ENCODE measurements at places on chromosomes 5 and 9.

DNA sequence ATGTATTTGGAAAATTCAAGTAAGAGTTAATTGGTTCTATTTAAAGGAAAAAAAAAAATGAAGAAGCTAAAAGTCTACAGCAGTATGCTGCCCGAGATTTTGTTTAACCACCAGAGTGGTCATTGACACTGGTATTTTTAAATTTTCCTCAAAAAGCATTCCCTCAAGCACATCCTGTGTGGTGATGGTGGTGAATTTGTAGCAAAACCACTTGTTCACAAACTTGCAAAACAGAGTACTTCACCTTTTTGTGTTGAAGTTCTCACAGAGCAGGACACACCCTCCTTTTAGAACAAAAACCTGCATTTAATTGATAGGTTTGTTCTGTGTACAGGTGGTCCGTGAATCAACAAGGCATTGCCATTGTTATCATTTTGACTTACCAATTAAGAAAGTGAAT, 374.2 kb downstream of the EFNA5 start:
- DNase-seq = no peak

- DNase-seq = no peak
Observed at GRCh38 chr5:63011158-63011557, 432.5 kb downstream of the LRRC70 start.

GRCh38 chr9:113526841-113527240, 63.3 kb downstream of the RGS3 start:
- no peak for DNase-seq

DNA sequence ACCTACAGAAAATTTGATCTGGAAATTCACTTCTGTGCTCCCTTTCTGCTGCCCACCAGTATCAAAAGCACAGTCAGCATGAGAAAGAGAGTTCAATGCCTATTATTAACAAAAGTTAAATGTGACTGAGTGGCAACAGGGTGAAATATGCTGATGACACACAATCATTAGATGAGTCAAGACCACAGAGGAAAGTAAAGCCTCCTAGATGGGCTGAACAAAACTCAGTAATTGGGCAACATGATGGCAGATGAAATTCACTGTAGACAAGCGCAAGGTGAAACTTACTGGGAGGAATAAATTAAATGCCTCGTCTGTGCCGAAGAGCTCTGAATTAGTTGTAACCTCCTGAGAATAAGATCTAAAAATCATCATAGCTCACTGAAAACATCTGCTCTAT, 752.8 kb downstream of the IRX1 start:
- DNase-seq = no peak

DNA sequence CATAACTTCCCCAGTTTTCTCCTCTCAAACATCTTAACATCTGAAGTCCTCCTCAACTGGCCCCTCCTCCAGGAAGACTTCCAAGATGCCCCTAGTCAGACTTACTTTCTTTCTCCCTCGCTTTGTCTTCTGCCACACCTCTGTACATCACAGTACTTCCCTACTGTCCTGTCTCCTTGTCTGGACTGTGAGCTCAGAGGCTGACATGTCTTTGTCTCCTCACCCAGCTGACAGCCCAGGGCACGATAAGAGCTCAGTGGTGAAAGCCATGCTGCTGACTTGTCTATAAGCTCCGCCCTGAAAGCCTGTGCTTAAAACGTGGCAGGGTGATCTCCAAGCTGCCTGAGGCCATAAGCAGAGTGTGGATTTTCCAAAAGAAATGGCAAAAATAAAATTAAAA, 33.0 kb upstream of the SLC25A51 start:
- no peak for DNase-seq

DNA sequence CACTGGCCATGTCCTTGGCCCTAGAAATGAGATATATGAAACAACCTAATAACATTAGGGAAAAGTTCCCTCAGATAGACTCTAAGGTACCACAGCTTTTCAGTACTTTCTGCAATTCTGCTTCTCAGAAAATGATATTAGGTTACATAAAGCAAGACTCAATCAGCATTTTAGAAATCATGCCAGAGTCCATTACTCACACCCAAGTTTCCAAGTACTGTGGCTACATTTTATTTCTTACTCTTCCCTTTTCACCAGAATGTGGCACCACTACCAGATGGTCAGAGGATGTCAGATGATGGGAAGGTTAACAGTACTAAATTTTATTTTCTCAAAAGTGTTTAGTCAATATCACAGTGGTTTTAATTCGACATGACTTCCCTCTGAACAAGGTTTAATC, 217.2 kb downstream of the MLLT3 start:
- DNase-seq = no peak

DNA sequence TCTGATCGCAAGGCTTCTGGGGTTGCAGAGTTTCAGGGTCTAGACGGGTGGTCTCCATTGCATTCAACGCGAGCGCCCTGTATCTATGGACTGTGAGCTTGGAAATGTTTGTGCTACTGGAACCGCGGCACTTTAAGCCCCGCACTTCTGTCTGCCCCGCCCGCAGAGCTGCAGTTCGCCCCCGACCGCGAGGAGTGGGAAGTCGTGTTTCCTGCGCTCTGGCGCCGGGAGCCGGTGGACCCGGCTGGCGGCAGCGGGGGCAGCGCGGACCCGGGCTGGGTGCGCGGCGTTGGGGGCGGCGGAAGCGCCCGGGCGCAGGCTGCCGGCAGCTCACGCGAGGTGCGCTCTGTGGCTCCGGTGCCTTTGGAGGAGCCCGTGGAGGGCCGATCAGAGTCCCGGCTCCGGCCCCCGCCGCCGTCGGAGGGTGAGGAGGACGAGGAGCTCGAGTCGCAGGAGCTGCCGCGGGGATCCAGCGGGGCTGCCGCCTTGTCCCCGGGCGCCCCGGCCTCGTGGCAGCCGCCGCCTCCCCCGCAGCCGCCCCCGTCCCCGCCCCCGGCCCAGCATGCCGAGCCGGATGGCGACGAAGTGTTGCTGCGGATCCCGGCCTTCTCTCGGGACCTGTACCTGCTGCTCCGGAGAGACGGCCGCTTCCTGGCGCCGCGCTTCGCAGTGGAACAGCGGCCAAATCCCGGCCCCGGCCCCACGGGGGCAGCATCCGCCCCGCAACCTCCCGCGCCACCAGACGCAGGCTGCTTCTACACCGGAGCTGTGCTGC, 1.0 kb downstream of the ADAMTS19 start:
- no peak for DNase-seq

GRCh38 chr9:84750152-84750865, 80.8 kb downstream of the NTRK2 start:
- no peak for DNase-seq

DNA sequence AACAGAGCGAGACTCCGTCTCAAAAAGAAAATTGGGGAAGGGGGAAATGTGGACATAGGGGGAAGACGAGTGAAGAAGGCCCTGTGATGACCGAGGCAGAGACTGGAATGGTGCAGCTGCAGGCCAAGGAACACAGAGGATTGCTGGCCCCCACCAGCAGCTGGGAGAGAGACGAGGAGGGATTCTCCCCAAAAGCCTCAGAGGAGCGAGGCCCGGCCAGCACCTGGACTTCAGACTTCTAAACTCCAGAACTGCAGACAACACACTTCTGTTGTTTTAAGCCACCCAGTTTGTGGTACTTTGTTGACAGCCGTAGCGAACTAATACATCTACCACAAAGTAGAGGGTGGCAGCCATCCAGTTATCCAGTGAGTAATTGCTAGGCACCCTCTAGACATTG, 124.6 kb downstream of the ATPSCKMT start:
- DNase-seq = no peak

- DNase-seq = no peak
Observed at GRCh38 chr9:103301051-103301450, 305.9 kb downstream of the CYLC2 start.

- DNase-seq = no peak
Observed at GRCh38 chr5:16524286-16524685, 58.7 kb upstream of the ZNF622 start.

All from CD4-positive, alpha-beta T cell treated with Interleukin-17A for 4 hours (primary cell).